GOT3 (cell line): ENCODE measurements at places on chromosomes 1 and 21.

DNA sequence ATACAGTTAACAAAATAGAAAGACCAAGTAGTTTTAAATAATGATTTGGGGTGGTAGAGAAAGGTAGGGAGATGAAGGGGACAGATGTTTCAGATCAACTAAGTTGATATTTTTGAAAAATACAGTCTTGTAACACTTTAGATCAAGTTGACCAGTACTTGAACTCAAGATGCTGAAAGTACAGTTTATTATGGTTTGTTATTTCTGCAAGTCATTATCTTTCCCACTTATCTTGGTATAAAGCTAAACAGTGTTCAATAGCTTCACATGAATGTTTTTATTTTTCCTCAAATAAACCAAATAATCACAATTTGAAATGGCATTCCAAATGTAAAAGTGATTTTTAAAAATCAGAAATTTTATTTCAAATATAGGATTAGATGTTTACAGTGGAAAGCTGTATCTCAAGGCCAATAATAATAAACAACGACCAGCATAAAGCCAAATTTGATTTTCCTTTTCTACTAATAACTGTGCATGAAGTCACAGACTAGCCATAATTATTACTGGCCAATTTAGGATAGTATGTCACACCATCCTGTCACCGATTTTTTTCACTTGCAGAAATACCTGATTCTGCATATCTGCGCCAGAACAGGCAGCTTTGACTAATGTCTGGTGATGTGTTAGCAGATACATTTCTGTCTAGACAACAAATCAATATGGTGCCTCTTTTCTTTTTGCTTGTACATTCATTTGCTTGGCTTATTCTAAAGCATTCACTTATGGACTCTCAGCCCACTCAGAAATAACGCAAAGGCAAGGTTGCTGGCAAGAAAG is 320.2 kb downstream of the TM2D1 start:
- no peak for DNase-seq

DNA sequence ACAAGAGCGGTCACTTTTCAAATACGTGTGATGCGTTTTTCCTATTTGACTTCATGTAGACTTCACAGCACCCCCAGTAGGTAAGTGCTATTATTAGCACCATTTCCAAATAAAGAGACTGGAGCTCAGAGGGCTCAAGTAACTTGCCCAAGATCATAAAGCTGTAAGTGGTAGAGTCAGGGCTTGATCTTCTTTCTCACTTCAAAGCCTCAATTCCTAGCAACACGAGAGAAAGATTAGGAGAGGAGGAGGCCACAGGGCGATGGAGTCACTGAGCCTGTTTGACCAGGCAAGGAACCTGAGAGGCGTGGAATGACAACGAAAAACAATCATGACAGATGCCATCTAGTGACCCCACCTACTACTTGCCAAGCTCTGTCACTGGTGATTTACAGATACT is 181.0 kb downstream of the FOXD2 start:
- no peak for DNase-seq

DNA sequence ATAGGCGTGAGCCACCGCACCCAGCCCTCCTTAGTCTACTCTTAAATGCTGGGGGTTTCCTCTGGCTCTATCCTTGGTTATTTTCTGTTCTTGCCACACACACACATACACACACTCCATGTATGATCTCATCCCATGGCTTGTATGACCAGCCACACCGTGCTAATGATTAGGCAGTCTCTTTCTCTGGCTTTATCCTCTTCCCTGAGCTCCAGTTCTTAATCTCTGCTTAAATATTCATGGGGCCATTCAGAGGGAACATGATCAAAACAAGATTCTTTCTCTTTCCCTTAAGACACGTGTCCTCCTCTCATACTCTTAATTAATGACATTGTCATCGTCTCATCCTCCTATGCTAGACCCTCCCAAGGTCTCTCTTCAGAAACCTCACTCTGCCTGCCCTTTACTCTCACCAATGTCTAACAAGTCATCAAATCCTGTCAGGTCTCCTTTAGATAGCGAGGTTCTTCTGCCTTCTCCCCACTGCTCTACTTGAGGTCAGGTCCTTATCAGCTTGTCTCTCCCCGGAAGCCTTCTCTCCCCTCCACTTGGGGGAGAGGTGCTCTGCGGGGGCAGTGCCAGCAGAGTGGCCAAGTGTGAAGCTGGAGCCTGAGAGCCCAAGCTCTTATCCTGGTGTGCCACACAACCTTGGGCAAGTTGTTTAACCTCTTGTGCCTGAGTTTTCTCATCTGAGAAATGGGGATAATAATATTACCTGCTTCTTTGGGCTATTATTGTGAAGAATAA is 83.0 kb upstream of the GNG12 start:
- DNase-seq: no peak

DNA sequence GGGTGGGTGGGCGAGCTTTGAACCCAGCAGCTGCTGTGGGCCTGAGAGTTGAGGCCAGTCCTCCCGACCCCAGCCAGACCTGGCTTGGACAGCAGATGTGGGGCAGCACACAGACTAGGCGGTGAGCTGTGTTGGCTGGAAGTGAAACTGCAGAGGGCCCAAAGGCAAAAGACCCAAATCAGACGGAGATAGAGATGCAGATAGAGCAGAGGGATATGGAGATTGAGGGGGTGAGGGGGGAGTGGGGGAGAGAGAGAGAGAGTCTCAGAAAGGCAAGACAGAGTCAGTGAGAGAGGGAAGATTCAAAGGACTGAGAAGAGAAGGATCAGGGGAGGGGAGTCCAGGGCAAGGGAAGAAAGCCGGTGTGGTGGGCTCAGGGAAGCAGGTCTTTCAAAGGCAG is 17.0 kb upstream of the POU3F1 start:
- DNase-seq: no peak

DNA sequence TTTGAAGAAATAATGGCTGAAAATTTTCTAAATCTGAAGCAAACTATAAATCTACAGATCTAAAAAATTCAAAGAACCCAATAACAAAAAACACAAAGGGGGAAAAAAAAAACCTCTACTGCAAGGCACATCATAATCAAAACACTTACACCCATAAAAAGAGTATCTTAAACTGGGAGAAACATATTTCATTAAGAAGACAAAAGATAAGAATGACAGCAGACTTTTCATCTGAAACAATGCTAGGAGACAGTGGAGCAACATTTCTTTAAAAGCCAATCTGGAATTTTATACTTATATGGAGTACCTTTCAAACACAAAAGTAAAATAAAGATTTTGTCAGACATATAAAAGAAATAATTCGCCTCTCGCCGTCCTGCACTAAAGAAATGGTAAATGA is 49.1 kb downstream of the COP1 start:
- DNase-seq: no peak

- no peak for DNase-seq
Measured at GRCh38 chr1:77511440-77511840, 171.0 kb downstream of the ZZZ3 start.

- no peak for DNase-seq
Measured at GRCh38 chr1:43121256-43121900, 50.7 kb downstream of the EBNA1BP2 start.

DNA sequence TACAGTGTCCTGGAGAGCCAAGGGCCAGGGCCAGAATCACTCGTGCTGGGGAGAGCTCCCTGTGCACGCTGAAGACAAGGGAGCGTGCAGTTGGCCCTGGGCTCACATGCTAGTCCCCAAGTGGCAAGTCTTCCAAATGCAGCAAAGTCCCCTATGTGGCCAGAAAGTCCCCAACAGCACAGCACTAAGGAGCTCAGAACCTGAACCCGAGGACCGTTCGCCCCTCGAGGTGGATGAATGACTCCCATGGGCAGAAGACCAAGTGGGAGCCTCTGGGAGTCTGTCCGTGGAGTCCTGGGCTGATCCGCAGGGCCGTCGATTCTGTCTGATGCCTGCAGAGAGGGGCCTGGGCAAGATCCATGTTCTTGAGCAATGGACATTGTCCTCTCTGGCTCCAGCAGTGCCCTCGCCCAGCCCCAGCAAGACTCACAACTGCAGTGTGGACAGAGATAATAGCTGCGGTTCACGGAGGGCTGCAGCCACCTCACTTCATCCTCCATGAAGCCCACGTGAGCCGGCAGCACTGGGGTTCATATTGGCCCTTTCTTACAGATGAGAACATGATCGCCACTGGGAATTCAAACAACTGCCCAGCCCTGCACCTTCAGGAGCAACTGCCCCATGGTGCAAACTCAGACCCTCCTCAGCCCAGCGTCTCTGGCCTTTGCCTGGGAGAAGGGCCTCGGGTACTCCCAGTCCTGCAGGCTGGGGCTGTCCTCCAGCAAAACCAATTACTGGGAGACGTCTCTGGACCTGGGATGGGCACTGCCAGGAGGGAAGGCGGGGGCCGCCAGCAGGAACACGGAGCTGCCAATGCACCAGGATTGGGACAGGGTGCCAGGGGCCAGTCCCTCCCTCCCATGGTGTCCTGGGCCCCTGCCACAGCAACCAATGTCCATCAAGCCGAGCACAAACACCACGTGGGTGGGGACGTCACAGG is 243.7 kb downstream of the NPHP4 start:
- DNase-seq: no peak

GRCh38 chr1:16191916-16192546 is 20.4 kb downstream of the ARHGEF19 start:
- no peak for DNase-seq

GRCh38 chr1:191709215-191709614 is 449.0 kb upstream of the RGS18 start:
- DNase-seq: no peak

DNA sequence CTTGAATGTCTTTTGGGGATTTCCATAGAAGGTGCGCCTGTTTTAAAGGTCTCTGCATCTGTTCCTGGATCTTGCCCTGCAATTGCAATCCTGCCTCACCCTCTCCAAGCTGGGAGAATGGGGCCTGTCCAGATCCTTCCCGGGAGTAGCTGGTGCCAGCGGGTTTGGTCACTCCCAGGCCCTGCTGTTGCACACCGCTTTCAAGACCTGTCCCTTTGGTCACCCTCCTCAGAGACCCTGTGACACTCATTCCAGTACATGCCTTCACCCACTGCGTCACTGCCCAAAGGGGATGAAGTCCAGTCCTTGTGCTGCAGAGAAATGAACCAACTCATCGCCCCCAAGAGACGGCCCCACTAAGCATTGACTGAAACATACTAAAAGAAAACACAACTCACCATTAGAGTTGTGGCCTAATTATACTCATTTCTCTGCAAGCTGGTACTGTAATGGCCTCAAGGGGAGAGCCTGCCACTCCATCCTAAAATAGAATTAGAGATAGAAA is 1.9 kb upstream of the IRF2BP2 start:
- no peak for DNase-seq

GRCh38 chr1:56977910-56978309 is 12.1 kb upstream of the C8B start:
- no peak for DNase-seq

DNA sequence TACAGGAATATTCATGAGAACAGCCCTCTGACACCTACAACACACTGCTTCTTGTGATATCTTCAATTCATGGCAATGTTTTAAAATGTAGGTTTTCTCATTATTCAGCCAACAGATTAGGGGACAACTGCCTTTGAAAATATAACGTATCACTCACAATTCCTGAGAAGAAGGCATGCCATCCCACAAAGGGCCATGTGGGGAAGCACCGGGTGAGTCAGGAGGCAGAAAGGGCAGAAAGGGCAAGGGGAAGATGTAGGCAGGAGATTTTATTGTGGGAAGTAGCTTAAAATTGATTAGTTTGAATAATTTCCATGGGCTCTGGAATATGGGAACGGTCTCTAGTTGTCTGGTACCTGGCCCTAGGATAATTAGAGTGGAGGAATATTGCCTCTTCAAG is 165.7 kb downstream of the HHIPL2 start:
- DNase-seq: no peak
